Stimulated activated CD4-positive, alpha-beta T cell treated with anti-CD3 and anti-CD28 coated beads, Interleukin-12 subunit alpha, Interleukin-12 subunit beta, amount 100 ng/mL, for 48 hours (primary cell): ENCODE measurements at places on chromosomes 5 and 9.

DNA sequence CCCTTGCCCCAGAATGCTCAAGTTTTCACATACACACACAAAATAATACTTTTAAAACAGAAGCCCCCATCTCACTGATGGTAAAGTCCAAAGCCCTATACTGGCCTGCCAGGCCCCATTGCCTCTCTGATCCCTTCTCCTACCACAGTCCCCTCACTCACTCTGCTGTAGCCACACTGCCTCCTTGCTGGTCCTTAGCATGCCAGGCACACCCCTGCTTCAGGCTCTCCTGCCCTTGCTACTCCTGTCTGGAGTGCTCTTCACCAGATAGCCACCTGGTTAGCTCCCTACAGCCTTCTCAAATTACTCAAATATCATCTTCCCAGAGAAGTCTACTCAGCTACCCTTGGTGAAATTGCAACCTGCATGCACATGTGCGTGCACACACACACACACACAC, 177.5 kb downstream of the C5orf15 start:
- DNase-seq, result no peak

GRCh38 chr9:130857864-130858738, 23.0 kb downstream of the ABL1 start:
- DNase-seq, result no peak

GRCh38 chr5:5183933-5184332, 43.8 kb downstream of the ADAMTS16 start:
- DNase-seq, result no peak

DNA sequence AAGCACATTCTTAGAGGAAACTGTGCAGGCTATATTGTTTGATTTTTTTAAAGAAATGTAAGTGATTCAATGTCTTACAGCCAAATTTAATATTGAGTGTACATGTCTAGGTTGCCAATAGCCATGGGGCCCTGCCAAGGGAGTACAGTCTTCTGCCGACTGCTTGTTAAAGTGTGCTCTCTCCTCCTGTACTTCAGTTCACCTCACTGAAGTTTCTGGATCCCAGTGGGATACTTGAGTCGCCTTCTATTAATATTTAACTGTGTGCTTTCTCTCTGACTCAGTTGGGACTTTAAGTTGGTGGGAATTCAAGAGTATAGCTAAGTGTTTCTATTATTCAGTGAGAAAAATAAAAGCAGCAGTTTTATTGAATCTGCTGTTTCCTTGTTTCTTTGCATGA, 44.5 kb upstream of the C5orf47 start:
- no peak for DNase-seq

GRCh38 chr9:72440992-72441847, 76.2 kb upstream of the ZFAND5 start:
- no peak for DNase-seq

DNA sequence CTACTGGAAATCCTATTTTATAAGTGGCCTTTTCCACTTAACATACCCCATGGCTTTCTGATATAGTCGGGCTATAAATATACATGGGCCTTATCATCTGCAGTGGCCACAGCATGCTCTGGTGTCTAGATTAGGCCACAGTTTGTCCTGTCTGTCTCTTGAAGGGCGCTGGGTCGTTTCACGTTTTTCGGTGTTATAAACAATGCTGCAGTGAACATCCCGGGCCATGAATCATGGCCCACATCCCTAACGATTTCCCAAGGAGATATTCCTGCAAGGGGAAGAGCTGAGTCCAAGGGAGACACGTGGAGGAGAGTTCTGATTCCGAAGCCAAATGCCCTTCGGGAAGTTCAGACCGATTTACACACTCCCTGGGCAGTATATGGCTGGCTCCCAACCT, 8.4 kb downstream of the PLPP7 start:
- no peak for DNase-seq
